Left forelimb (tissue), 1 donor: ENCODE measurements at places on chromosomes 3 and 15.

DNA sequence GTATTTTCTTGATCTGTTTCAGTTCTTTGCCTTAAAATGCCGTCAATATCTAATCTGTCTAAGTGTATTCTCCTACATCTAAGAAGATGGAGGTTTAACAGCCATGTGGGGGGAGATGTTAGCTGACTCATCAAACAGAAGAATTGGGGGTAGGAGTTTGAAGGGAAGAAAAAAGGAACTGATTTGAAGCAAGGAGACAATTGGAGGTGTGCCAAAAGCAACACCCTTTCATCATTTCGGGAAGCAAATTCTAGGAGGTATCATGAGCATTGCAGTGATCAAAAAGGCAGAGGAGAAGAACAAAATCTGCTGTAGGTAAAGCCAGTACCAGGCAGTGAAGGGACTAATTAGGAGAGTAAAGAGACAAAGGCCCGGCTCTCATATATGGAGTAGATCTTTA is 337.3 kb upstream of the TBC1D5 start:
- DNase-seq, result no peak

DNA sequence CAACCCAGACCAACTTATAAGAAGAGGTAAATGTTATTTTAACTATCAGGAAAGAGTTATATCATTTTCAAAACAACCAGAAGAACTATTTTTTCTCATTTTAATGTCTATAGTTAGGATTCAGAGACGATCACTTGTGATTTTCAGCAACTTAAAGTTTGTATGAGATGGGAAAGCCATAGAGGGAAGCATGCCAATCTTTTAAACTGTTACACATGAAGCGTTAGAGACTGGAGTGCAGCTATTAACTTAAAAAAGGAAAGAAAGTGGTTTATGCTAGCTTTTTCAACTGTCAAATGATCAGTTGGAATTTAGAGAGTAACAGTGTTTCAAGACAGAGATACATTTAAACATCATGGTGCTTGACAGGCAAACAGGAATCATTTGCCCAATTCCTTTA is 91.7 kb upstream of the LPP start:
- DNase-seq, result no peak

DNA sequence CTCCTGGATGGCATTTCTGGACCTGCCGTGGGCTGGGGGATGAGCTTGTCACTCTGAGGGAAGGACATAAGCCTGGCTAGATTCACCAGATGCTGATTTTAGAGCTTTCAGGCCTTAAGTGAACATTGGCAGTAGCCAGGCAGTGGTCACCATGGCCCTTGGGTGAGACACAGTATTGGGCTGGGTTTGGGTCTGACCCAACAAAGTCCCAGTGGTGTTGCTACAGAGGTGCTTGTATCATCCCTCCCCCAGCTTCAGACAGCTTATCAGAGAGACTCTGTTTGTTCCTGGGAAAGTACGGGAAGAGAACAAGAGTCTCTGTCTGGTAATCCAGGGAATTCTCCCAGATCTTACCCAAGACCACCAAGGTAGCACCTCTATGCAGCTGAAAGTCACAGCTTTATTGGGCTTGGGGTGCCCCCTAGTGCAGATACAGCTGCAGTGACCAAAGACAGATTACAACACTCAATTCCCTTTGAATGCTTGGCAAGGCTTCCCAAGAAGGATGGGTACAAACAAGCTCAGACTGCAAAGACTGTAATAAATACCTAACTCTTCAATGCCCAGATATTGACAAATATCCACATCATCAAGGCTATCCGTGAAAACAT is 9.8 kb upstream of the RUVBL1 start:
- no peak for DNase-seq

GRCh38 chr3:52504977-52505376 is 9.8 kb downstream of the STAB1 start:
- no peak for DNase-seq

- no peak for DNase-seq
Measured at GRCh38 chr3:48784426-48785120, 63.1 kb downstream of the PRKAR2A start.

DNA sequence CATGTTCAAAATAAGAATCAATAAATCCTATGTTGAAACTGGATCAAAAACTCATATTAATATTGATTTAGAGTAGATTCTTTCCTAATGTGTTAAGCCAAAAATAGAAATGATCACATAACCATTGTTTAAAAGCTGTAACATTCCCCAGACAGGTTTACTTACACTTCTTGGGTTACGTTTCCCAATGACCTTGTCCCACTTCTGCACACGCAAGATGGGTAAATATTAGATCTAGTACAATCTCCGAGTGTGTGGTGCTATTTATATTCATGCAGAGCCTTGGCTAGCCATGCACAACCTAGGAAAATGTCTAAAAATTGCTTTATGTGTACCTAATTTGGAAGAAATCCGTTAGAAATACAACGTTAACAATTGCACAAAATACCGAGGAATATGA is 39.6 kb downstream of the ERC2 start:
- DNase-seq, result no peak

- no peak for DNase-seq
Measured at GRCh38 chr3:177332955-177333354, 135.7 kb upstream of the TBL1XR1 start.

GRCh38 chr15:101600035-101600434 is 52.1 kb downstream of the TM2D3 start:
- no peak for DNase-seq

DNA sequence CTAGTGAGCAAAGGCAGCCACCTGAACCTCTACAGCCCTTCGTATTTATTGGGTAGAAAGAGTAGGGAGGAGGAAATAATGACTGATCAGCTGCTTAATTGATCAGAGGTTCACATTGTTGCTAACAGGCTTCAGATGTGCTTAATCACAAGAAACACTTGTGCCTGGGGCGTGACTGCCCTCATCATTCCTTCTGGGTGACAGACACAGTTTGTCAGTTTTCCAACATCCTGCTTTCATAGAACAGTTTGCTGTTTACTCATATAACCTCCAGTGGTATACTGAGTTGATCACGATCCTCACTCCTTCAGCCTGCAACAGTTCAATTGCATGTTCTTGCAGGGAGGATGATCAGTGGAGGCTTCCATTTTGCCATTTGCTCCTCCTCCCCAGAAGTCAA is 13.6 kb upstream of the CASR start:
- DNase-seq, result no peak

DNA sequence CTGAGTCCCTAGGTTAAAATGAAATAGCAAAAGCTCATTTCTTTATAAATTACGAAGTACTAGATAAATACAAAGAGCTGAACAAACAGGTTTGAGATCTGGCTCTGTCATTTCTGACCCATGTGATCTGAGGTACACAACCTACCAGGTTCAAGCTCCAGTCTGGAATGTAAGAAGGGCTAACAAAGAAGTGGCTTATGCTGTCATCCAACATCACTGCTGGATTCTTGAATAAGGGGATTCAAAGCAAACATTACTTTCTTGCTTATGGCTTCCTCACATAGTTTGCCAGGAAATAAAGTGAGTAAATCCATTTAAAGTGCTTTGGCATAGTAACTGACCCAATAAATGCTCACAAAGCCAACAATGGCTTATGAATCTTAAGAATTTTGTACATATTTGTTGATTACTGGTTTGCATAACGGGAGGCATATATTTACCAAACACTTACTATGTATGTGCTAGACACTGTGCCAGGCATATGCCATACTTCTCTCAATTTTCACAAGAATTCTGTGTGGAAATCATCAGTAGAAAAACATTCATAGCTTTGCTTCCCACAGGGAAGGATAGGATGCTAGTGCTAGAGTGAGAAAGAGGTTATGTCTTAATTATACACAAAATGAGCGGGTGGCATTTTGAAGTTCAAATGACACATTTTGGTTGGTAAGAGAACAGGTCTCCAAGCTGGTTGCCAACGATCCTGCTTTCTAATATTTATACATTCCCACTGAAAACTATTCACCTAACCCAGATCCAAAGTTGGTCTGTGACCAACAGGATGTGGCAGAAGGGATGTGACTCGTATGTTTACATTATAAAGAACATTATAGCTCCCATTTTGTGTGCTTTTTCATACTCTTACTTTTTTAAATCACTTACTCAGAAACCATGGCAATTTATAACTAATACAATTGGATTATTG is 38.7 kb upstream of the CSPG5 start:
- no peak for DNase-seq
